ENCODE measurements at places on chromosomes 4 and X. TPM values are rescaled to one million over a fixed set of nuclear protein-coding genes. Genes with fewer than 3 reads are reported as not detected.

Gene NAT8L
- total RNA-seq, result 16.6 TPM

Gene NPFFR2
- not detected for total RNA-seq

Gene GPR143
- not detected for total RNA-seq

Gene AFM
- total RNA-seq, result not detected

Gene DCAF12L1
- not detected for total RNA-seq

Gene DMP1
- total RNA-seq, result not detected

GRCh38 chrX:74242484-74243138 lies 61.4 kb upstream of the ZCCHC13 start:
- no peak for DNase-seq

GRCh38 chr4:152771741-152772533 lies 7.6 kb downstream of the TIGD4 start:
- DNase-seq, result no peak

DNA sequence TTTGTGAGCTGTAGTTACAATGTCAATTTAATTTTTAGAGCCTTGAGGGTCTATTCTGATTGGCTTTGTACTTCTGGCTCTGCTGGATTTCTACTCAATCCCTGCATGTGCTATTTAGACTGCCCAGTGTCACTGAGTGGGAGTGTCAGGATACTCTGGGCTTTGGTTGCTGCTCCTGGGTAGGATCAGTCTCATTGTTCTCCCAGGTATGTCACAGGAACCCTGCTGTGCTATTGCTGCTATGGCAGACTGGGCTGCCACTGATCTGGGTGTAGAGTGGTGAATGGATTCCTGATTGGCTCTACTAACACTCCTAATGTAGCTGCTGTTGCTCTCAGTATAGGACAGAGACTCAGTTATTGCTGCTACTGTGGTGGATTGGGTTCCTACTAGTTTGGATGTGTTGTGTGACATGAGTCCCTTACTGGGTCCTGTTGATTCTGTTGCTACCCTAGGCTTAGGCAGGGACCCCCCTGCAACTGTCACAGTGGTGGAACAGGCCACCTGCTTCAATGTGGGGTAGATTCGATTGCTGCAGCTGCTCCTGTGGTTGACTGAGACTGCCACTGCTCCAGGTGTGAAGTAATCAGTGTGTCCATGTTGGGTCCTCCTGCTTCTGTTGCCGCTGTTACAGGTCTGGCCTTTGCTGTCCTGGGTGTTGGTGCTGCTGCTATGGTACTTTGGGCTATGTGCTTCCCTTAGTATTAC lies 707.8 kb upstream of the AMOT start:
- no peak for DNase-seq

GRCh38 chrX:103727115-103727514 lies 16.4 kb downstream of the TMEM31 start:
- DNase-seq, result no peak

DNA sequence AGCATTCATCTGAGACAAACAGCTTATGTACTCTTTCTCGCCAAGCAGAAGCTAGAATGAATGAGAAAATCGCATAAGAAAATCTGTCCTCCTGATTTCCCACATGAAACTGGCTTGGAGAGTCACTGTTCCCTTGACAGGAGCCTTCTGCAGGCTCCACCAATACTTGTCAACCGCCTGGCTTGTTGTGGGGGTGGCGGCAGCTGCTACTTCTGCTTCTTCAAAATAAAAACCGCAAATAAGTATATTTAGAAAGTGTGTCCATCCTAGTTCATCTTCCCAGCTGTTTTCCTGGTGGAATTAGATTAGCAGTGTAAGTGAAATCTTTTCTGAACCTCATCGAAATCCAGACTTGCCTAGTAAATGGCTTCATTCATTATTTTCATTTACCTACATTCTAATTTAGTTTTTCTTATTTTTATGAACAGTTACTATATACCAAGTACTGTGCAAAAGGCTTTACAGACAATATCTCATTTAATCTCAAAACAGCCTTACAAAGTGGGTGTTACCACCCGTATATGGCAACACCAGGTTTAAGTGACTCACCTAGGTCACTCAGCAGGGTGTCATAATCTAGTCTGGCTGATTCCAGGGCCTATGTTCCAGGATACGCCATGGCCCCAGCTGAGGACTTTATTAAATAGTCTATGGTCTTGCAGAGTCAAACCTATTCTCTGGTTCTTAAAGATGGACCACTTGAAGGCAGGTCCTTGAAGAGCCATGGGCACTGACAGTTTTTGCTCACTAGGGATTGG lies 104.6 kb upstream of the IGFBP7 start:
- DNase-seq, result no peak

GRCh38 chr4:124167602-124168001 lies 544.9 kb downstream of the ANKRD50 start:
- DNase-seq, result no peak

DNA sequence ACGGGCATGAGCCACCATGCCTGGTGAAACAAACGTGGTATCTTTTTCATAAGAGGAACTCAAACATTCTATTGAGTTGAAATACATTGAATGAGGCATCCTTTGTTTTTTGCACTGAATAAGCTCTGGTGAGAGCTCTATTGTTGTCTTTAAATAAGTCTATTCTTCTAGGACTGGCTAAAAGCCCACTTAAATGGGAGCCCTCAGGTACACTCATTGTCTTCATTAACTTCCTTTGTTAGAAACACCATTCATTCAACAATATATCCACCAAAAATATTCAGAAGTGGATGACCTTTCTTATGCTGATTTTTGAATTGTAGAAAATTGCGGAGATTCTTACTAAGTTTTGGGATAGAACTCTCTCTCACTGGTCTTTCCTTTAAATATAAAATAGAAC lies 568.0 kb downstream of the IL1RAPL1 start:
- no peak for DNase-seq

DNA sequence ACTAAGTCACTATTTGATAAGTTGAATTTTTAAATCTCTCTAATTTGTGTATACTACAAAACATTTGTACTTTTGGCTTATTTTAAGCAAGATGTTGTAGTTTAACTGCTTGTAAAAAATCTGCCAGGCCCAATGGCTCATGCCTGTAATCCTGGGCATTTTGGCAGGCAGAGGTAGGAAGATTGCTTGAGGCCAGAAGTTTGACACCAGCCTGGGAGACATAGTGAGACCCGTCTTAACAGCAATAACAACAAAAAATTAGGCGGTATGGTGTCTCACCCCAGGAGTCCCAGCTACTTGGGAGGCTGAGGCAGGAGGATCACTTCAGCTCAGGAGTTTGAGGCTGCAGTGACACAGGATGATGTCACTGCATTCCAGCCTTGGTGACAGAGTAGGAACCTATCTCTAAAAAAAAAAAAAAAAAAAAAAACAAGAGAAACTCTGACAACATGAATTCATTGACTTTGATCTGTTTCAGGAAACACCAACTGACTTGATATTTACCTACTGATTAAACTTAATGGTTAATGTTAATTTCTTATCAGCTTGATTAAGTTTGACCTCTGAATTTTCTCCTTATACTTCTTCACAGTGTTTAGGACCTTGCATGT lies 8.9 kb downstream of the FHIP1A start:
- no peak for DNase-seq

Data from Panc1 (cell line).